ENCODE measurements at places on chromosomes 11 and 22.
A peak's percentile ranks its signal among the peaks of the same experiment; 100 is the strongest.

DNA sequence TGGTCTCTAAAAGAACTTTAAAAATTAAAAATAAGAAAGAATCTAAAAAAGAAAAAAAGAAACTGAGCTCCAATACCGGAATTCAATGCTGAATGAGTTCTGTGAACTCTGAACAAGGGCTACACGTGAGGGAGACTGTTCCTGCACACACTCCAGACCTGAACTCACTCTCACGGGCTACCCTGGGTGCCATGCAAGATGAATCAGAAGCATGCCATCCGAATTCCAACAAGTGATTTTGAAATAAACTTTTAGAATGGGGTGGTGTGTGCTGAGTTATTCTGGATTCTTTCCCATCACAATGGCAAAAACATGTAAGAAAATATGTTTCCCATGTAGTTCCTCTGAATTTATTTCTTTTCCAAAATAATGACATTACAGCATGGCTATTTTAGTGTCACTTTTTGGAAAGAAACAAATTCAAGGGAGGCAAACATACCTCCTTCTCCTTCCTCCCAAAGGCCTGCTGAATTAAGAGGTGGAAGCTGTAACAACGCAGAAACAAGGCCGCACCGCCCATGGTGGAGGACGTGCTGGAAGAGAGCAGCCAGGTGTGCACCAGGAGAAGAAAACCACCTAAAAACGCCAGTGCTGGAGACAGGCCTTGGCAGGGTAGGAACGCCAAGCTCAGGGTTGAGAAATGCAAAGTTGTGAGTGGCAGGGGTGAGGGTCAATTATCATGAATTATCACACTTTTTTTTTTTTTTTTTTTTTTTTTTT, 63.2 kb upstream of the ARFGAP3 start:
- DNase-seq, result no peak

DNA sequence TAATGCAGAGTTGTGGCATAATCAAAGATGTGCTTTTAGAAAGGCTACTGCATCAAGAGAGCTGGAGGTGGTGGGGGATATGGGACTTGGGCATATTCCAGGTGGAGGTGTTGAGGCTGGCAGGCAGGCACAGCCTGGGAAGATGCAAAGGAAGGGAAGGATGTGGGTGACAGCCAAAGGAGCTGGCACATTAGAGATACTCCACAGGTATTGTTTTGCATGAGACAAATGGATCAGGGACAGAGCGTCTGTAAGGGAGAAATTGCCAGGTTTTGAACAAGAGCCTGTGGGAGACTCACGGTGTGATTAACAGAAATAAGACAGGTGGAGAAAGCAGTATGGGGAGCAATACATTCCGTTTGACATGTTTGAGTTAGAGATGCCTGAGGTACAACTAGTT, 263.7 kb downstream of the NELL1 start:
- no peak for DNase-seq

GRCh38 chr11:119567688-119568582, 145.0 kb upstream of the THY1 start:
- peak; percentile 94 for DNase-seq

DNA sequence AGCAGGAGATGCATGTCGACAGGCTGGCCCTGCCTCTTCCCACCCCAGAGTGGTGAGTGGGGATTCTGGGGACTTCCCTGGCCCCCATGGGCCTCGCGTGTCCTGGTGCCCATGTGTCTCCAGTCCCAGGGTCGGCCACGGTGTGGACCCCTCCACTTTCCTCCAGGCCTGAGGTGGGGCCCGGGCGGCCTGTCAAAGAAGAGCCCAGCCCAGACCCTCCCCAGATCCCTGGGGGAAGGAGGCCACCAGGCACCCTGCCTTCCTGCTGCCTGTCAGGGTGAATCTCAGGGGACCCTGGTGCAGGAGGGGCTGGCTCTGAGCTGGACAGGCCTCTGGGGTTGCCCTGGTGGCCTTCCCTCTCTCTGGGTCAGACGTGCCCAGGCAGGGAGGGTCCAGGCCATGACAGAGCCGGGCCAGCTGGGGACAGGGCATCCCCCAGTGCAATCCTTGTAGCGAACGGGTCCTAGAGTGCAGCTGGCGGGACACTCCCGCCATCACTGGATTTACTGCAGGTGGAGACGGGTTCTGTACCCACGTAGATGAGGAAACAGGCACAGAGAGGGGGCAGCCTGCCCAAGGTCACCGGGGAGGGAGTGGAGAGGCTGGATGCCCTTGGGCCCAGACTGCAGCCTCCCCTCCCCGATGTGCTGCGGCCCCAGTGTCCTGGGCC, 13.5 kb upstream of the MUC6 start:
- no peak for DNase-seq

- no peak for DNase-seq
Measured at GRCh38 chr11:74650498-74650897, 58.1 kb downstream of the POLD3 start.

DNA sequence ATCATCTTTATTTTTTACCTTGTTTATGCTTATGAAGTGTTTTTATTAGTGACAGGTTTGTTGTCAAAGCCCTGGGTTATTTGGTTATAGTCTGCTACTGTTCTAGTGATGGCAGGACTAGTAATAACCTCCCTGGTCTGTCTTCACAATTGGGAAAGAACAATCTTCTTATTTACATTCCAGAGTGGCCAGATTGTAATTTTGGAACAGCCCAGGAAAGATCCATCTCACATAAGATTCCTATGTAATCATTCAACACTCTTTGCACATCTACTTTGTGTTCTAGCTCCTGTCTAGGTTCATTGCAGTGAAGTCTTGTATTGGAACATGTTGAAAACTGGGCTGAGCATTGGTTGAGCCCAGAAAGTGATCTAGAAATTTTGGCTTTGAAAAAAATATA, 63.8 kb downstream of the CYB5R2 start:
- no peak for DNase-seq

GRCh38 chr11:57205041-57205641, 23.4 kb downstream of the LRRC55 start:
- DNase-seq, result no peak

DNA sequence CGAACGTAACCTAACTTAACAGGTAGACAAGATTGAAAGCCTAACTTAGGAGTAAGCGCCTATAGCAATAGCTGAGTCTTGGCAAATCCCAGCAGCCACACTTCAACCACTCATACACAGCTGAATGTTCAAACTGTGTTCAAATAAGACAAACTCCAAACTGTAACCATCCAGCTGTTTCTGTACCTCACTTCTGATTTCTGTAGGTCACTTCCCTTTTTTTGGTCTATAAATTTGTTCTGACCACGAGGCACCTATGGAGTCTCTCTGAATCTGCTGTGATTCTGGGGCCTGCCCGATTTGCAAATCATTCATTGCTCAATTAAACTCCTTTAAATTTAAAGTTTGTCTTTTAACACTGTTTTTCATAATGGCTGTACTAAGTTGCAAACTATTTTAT, 8.2 kb upstream of the TENM4 start:
- no peak for DNase-seq

GRCh38 chr11:33802194-33802950, 28.1 kb upstream of the FBXO3 start:
- peak; percentile 97 for DNase-seq

GRCh38 chr11:120511116-120511819, at the start of gene GRIK4:
TSS of gene GRIK4 (plus strand) at chr11:120511748. CDS start at chr11:120660319, 148,571 bp downstream.
- peak; percentile 99 for DNase-seq

GRCh38 chr11:70159627-70160570, 43.2 kb upstream of the FADD start:
- DNase-seq, result no peak

- DNase-seq, result no peak
Measured at GRCh38 chr22:24753914-24754313, 20.6 kb downstream of the PIWIL3 start.

DNA sequence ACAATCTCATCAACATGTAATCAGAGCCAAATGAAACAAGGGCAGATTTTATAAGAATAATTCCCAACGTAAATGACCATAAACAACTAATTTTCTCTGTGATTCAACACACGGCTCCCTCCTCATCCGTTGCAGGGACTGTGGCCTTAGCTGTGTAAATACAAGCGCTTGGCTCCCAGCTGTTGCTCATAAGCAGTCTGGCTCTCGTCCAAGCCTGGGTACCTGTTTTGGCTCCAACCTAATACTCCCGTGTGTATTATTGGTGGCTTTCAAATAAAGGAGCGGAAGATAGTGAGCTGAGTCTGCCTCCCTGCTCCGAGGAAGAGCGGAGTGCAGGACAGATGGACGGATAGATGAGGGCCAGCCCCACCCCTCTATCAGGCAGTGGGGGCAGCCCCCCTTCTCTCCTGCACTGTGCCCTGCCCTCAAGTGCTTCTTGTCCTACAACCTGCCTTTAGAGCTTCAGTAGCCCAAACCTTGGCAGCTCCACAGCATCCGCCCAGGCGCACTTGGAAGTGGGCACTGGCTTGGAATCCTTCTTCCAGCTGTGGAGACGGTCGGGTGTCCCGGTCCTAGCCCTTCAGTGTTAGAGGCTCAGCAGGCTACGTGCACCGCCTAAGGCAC, 670.9 kb downstream of the BRD1 start:
- peak; percentile 53 for DNase-seq

DNA sequence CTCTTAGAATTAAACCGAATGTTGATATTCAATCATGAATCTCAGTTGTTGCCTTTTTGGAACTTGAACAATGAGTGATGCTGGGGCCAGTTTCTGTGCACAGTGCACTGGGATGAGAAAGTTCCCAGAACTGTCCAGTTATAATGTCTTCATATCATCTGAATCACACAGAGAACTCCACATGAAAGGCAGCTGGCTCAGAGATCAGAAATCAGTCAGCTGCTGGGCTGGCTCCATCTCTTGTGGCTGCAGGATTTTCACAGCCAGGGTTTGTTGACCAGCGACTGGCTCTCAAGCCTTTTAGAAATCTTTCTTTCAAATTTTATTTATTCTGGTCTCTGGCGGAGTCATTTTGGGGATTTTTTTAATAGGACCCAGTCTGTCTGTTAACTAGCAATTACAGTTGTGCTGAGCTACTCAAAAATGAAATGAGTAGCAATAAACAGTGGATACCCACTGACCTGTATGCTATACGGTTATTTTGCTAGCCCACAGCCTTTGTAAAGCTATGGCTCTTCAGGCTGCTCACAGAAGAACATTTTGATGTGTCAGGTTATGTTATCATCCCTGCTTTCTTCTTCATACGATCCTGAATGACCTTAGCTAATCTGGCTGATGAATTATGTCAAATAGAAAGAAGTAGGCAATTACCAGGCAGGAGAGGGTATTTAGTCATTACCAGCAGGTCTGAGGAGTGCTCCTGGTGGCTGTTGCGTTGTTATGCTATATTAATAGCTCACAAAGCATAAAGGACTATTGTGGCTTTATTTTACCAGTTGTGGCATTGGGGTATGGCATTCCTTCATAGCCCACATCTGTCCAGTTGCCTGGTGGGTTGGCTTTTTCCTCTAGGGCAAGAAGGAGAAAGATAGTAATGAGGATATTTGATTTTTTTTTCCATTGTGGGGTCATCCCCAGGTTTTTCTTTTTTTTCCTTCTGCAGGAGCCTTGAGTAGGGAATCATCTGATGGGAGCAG, 3.6 kb downstream of the FAT3 start:
- DNase-seq, result peak; percentile 60

Data from NCI-H526 (cell line).